Skin of body (tissue), 3 donors: ENCODE measurements at places on chromosomes 1 and 21. TPM values are rescaled to one million over a fixed set of nuclear protein-coding genes. Genes with fewer than 3 reads are reported as not detected.

GRCh38 chr1:233656687-233657086 is 42.8 kb downstream of the KCNK1 start:
- no peak for DNase-seq

DNA sequence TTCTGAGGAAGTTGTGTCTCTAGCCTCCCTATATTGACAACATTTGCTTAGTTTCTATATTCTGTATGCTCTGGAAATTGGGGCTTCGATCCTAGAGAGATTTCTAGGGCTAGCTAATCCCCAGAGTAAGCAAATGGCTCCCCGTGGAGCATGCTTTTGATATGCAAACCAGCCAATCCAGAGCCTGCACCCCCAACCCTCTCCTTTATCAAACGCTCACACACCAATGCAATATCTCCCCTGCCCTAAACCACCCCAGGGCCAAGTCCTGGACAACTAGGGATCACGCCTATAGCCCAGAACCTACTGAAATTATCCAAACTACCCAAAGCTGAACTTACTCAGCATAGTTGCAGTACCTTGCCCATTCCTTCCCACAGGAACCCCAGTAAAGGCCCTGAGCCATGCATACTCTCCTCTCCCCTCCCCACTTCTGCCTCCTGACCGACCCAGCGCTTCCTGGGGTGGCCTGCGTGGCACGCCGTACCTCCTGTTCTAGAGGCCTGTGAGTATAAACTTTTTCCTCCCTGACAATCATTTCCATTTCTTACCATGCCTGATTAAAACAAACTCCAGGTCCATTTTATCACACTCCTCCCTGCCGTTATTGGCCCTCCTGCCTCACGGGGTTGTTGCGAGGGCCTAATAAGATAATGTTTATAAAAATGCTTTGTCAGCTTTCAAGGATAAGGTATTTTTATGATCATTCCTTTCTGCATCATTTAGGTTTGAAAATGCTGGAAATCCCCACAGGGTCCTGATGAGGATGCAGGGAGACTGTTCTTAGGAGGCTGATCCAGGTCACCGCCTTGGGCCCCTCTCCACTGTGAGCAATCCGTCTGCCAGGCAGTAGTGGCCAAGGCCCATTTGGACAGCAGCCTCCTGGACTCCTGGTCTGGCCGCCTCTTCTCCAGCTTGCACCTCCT is 102.7 kb downstream of the TENT5C start:
- DNase-seq: no peak

DNA sequence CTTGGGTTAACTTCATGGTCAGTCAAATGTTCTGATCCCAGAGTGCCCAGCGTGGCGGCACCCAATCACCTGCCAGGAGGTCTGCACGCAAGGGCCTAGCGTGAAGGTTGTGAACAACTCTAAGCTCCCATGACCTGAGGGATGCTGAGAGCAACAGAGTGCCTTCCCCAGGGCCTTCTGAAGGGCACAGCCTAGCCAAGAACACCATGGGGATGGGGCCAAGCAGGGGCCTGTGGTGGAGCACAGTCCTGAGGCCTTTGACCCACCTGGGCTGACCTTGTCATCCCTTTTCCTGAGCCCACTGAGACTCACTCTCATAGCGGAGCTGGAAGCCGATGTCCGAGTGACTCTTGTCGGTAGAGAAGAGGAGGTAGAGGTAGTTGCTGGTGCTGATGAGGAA is 138.8 kb upstream of the HMGB4 start:
- no peak for DNase-seq

The DIRAS3 gene
- total RNA-seq: 1.4 TPM

The NTNG1 gene
- 9.1 TPM for total RNA-seq

The PRAMEF26 gene
- total RNA-seq: not detected

The PTAFR gene
- 3.1 TPM for total RNA-seq

- DNase-seq: no peak
Measured at GRCh38 chr1:51253691-51254090, 17.6 kb downstream of the RNF11 start.

GRCh38 chr1:14280909-14281308 is 317.6 kb upstream of the KAZN start:
- DNase-seq: no peak

DNA sequence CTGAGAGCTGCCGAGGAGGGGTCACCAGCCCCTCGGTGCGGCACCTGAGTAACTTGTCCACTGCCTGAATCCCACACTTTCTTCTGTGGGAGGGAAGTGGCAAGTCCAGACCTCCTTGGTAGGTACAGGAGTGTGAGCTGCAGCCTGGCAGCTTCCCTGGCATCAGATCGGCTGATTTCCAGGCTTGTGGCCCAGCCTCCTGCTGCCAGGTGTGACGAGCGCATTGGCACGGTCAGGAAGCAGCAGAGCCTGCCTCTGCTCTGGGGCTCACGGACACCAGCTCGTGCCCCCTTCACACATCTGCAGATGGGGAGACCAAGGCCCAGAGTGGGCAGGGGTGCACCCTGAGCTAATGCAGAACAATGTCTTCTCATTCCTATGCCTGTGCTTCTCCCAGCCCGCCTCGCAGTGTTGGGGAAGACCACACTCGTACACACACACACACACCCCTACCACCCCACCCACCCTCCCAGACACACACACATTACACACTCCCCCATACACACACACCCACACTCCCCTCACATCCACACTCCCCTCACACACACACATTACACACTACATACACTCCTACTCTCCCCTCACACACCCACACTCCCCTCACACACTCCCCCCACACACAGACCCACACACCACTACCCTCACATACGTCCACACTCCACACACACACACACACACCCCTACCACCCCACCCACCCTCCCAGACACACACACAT is 33.1 kb upstream of the SELENON start:
- no peak for DNase-seq

The POLR3C gene
- 18.8 TPM for total RNA-seq

DNA sequence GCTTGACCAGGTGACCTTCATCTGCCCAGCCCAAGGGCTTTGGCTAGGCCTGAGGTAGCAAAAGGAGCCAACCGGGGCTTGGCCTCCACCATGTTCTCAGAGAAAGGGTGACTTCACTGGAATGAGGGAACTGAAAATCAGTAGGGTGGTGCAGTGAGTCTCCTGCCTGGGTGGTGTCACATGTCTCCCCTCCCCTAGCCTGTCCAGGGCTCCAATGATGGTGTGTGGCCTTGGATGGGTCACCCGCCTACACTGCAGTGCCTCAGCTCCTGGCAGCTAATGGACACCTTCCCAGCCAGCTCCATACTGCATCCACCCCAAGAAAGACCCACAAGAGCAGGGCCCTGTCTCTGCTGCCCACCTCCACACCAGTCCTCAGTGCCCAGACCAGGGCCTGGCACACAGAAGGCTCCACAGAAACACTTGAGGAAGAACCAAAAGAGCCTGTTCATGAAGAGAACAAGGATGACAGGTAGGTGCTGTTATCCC is 678.7 kb downstream of the MATN1 start:
- no peak for DNase-seq

The RGS2 gene
- 52.2 TPM for total RNA-seq

DNA sequence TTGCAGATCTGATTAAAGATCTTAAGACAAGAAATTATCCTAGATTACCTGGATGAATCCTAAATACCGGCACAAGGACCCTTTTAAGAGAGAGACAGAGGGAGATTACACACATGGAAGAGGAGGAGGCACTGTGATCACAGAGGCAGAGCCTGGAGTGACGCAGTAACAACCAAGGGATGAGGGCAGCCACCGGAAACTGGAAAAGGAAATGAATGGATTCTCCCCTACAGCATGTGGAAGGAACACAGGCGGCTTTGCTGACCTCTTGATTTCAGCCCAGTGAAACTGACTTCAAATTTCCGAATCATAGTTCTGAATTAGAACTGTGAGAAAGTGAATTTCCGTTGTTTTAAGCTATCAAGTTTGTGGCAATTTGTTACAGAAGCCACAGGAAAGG is 50.2 kb upstream of the IVNS1ABP start:
- peak; percentile 4 for DNase-seq

- DNase-seq: no peak
Measured at GRCh38 chr1:111988377-111988742, 1.1 kb downstream of the KCND3 start.

GRCh38 chr1:229139331-229140118 is 131.4 kb upstream of the RAB4A start:
- no peak for DNase-seq

GRCh38 chr1:58861506-58861905 is 77.7 kb upstream of the JUN start:
- DNase-seq: no peak

GRCh38 chr21:36589352-36589971 is 109.5 kb upstream of the SIM2 start:
- no peak for DNase-seq

The RAP1GAP gene
- total RNA-seq: 3.9 TPM
